Thyroid gland (tissue), 4 donors: ENCODE measurements at places on chromosomes 7 and 10.

DNA sequence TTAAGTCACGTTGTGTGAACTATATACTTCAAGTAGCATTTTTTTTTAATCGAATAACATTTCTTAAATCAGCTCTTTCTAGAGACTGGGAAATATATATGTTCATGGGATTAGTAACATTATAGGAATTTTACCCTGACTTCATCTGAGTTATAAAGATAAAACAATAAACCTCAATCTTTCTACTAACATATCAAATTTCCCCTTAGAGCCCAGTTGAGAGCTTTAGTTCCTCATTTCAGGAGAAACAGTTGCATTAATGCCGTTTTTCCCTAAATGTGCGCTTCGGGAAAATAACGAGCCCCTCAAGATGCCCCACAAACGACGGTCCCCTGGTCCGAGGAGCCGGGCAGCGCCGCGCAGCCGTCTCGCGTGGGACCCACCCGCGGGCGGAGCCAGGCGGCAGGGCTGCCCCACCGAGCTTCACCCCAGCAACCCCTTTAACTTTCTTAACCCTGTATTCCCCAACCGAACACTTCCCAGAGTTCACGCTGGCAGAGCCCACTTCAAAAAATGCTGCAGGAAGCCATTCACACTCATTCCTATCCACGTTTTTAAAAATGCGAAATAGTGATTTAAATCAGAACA is 152.5 kb upstream of the YAE1 start:
- DNase-seq = no peak

DNA sequence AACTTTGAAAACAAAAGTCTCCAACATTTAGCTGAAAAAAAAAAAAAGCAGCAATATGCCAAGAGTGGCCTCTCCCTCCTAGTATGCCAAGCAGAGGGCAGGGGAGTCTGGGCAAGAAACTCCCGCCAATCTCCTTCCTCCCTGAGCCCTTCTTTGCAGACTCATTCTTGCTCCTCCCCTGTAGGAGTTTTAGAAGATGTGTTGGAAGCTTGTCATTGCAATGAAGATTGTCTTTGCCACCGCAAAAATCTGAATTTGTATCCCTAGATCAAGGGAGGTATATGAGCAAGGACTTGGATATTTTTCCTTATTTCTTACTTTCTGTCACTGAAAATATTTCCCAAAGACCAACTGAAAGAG is 2.6 kb upstream of the TNS3 start:
- DNase-seq = no peak

GRCh38 chr7:70788276-70788675 is 343.7 kb upstream of the GALNT17 start:
- DNase-seq = no peak

DNA sequence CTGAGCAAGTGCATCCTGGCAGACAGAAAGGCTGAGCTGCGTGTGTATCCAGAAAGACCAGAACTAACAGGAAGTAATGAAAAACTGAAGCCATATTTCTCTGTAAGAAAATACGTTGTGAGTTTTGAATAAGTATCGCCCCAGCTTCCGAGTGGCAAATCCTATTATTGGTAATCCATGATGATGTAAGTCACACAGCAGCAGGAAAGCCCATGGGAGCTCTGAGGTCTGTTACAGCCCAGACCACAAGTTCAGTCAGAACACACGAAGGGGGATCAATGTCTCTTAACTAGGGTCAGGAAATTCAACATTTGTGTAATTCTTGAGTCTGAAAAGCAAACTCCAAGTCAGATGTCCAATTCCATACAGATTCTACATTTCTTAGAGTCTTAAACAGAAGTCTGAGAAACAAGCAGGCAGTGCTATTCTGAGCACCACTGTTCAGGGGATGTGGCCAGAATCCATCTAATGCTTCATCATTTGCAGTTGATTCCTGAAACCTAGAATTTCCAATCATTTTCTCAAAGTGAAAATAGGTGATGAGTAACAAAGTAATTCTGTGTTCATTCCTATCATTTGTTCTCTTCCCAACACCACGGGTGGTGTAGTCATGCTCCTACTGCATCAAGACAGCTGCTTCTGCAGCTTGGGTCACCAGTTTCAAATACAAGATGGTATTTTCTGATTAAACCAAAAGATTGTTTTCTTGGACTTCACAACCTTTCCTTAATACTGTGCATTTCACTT is at the start of gene LRIT2:
LRIT2 (minus strand) TSS at position 118 of the 747 bp plus-strand sequence; CDS start at position 94, 24 bp downstream.
- DNase-seq = no peak

DNA sequence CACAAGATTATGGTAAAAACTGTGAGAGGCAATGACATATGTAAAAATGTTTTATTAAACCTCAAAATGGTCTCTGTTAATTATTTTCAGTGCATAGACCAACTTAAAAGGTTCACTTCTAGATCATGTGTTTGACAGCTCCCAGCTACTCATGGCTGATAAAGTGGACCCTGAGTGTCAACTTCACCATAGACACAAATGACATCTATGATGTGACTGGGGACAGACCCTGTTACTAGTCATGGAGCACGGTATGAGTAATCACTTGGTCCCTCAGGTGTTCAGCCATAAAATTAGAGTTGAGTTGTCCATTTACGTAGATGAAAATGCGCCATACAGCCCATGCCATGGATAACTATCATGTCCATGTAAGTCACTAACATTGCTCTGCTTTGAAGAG is 199.8 kb downstream of the ZNF365 start:
- no peak for DNase-seq

- no peak for DNase-seq
These were observed 7.0 kb downstream of the HOXA4 start for GRCh38 chr7:27123477-27124053.

DNA sequence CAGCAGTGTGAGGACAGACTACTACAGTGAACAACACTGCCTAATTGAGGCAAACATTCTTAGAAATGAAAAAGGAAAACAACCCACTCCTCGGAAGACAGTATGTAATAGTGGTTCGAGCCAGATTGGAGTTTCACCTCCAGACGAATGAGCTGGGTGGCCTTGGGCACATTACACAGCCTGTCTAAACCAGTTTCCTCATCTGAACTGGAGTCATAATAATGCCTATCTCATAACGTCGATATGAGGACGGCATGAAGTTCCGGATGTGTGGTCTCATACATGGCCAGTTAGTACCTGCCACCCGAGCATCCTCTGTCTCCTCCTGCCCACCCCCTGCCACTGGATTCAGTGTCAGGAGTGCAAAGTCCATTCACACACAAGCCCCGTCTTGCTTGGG is 15.8 kb upstream of the FRMPD2 start:
- DNase-seq = no peak

GRCh38 chr10:73867126-73867807 is 7.1 kb downstream of the CAMK2G start:
- no peak for DNase-seq
